Activated CD8-positive, alpha-beta memory T cell treated with anti-CD3 and anti-CD28 coated beads for 1 hour (primary cell): ENCODE measurements at places on chromosomes 4 and X.

GRCh38 chr4:66929748-66930147 is 615.6 kb downstream of the CENPC start:
- no peak for DNase-seq

DNA sequence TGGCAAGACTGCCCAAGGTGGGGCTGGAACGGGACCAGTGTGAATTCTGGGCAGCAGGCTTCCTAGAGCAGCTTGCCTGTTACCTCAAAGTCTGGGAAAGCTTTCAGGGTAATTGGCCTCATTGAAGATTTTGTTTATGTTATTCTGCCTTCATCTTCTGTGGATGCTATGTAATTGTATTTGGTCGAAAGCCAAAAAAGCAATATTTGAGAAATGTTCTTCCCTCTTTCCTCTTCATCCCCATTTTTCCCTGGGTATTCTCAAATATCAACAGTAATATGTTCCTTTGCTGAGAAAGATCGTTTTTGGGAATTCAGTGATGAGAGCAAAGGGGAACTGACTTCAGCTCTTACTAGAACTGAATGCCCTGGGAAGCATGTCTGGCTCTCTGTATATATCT is 12.9 kb downstream of the TMEM131L start:
- no peak for DNase-seq

DNA sequence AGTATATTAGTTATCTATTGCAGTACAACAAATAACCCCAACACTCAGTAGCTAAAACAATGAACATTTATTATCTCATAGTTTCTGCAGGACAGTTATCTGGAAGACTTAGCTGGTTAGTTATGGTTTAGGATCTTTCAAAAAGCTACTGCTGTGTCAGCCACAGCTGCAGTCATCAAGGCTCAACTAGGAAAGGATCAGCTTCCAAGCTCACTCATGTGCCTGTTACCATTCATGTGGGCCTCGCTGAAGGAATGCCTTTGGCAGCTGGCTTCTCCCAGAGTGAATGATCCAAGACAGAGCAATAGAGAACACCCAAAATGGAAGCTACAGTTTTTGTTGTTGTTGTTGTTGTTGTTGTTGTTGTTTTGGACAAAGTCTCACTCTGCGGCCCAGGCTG is 13.5 kb upstream of the PRSS48 start:
- DNase-seq = no peak

DNA sequence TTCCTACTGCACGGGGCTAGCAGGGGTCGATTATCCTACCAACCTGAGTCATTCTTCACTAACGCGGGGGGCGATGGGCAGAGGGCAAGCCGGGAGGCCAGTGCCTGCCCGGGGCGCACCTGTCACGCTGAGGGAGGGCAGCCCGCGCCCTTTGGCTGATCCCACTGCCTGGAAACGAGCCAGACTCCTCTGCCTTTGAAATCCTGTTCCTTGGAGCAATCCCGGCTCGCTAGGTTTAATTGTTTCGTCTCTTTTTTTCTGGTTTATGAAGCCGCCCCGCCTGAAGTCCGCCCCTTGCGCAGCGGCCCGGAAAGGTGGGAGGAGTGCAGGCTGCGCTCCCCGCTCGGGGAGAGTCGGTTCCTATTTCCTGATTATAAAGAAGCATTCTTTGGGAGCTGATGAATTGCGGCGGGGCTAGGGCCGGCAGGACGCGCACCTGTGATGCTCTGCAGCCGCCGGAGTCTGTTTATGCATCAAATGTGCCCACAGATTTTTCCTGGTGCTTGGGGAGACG is 484.2 kb downstream of the BCOR start:
- DNase-seq = no peak

GRCh38 chrX:133294126-133294525 is 76.0 kb upstream of the TFDP3 start:
- DNase-seq = no peak
